NCI-H524 (cell line): ENCODE measurements at places on chromosomes 6 and 20.

- DNase-seq = no peak
Observed at GRCh38 chr6:88633782-88634181, 329.6 kb downstream of the RNGTT start.

DNA sequence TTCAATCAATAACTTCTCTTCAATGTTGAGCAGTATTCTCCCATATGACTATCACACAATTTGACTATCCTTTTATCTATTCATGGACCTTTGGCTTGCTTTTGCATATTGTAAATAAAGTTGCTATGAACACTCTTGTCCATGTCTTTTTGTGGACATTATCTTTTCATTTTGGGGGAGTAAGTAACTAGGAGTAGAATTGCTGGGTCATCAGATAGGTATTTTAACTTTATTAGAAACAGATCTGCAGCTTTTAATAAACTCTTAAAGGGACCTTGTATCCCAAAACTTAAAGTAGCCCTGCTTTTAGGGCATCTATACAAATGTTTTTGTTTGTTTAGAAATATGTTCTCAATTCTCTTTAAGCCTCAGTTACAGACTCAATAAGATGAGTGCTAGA, 614.2 kb upstream of the CITED2 start:
- no peak for DNase-seq

GRCh38 chr20:44590980-44591778, 8.8 kb downstream of the PKIG start:
- DNase-seq = no peak

DNA sequence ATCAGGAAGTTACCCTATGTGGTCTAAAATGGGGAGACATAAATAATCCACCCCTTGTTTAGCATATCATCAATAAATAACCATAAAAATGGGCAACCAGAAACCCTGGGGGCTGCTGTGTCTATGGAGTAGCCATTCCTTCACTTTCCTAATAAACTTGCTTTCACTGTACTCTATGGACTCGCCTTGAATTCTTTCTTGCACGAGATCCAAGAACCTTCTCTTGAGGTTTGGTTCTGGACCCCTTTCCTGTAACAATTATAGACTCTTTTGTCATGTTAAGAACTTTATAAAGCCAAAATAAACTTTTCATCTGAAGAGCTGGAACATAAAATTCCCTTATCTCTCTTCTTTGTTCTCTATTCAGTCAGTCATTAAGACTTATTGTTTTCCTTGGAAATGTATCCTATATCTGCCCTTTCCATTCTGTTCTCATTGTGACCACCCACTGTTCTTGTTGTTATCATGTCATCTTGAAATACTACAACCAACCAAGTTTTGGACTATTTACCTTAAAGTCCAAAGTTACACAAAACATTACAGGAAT, 29.3 kb upstream of the ZBTB24 start:
- no peak for DNase-seq

- DNase-seq = no peak
Observed at GRCh38 chr6:93365445-93365844, 53.9 kb downstream of the EPHA7 start.

GRCh38 chr20:47292581-47292980, 63.9 kb downstream of the ZMYND8 start:
- no peak for DNase-seq

- peak; percentile 91 for DNase-seq
Observed at GRCh38 chr6:35049900-35050756, 91.0 kb downstream of the TCP11 start.

GRCh38 chr6:150346346-150346745, 22.5 kb upstream of the IYD start:
- no peak for DNase-seq

- no peak for DNase-seq
Observed at GRCh38 chr6:10542213-10542612, 21.1 kb downstream of the GCNT2 start.

GRCh38 chr6:137216106-137216505, 3.1 kb downstream of the IFNGR1 start:
- DNase-seq = no peak

DNA sequence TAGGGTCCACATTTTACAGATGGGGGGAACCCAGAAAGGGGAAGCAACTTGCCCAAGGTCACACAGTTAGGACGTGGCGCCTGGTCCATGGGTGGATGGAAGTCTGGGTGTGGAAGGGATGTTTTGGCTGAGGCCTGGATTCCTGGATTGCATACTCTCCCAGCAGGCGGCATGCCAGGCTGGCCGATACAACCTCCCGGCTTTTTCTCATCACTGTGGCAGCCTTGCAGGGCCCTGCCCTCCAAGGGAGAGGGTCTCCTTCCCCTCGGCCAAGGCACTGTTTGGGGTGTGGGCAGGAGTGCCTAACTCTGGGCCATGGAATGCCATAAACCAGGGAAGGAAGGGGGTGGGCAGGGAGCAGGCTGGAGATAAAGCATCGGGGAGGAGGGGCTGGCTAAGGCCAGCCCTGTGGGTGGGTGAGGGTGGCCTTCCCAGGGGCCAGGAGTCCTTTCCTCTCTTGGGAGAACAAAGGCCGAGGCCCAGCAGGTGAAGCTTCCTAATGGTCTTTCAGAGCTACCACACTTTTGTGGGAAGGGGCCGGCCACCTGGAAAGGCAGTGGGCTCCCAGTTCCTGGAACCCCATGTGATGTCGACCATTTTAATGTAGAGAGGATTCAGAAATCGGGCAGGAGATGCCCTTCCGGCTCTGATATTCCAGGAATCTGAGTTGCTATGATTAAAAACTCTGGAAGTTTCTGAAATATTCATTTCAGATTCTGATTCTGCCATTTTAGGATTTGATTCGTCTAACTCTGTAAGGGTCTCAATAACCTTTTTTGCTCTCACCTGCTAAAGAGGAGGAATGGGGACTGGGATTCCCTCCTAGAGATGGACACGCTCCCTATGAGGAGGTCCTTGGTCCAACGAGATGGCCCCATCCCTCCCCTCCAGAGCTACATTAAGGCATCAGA, 4.2 kb downstream of the FOXS1 start:
- no peak for DNase-seq

DNA sequence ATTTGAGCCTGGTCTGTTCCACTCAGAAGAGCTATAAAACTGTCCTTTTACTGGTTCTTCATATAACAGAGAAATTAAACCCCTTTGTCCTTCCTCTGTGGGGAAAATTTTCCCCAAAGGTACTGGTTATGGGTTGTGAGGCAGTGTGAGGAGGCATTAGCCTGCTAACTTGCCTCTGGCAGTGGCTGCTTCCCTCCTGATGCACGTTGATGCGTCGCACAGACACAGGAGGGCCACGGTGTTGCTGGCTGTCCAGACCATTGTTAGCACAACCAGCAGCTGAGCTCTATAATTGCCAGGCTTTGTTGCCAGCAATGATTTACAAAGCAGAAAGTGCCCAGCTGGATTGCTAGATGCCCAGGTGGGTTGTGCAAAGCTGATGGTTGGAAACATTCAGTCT, 10.1 kb downstream of the AAR2 start:
- DNase-seq = no peak

- peak; percentile 59 for DNase-seq
Observed at GRCh38 chr20:45392733-45393132, 14.6 kb upstream of the TP53TG5 start.

- DNase-seq = no peak
Observed at GRCh38 chr6:136772685-136773472, 19.4 kb downstream of the MAP3K5 start.

DNA sequence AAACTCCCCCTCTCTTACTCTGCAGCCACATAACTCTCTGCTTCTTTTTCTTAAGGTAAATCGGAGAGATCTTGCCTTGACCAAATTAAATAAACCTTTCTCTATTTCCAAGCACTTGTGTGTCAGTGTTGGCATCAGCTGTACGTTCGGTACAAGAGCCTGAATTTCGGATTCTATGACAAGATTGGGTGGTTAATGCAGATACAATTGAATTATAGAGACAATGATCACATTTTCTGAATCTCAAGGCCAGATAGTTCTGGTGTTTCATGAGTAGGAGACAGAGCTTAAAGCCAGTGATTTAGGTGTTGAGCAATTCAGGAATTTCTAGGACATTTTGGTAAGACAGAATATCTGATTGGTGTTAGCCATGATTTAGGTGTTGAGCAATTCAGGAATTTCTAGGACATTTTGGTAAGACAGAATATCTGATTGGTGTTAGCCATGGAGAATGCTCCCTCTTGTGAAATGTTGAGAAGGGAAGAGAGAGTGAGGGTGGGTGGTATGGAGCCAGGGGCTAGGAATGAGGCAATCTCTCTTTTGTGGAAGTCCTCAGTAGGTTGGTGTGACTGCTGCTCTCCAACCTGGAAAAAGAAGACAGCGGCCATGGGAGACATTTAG, 5.1 kb downstream of the SPINT3 start:
- DNase-seq = no peak

DNA sequence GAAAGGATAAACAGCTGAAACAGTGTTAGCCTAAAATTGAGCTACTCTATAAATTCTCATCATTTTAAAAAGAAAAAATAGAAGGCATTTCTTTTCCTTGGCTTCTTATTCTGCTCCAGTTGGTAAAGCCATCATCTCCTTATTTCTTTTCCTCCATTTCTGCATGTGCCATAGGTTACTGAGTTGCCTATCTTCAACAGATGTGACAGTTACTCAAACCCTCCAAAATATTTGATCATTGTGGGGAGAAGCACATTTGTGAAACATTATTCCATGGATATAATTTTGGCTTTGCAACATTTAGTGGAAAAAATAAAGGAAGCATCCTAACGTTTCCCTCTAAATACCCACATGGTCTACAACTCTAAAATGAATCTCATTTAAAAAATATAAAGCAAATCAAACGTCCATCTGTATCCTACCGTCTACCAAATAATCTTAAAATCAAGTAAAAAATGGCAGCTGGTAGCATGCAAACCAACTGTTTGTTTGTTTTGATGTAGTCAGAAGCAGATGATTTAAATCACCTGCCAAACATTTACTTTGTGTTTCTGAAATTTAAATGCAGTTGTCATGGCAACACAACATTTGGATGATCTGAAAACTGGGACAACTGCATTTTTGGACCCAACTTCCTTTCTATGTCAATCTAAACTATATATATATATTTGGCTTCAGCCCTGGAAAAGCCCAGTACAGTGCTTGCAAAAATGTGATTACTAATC, 16.8 kb upstream of the SNX9 start:
- DNase-seq = no peak

DNA sequence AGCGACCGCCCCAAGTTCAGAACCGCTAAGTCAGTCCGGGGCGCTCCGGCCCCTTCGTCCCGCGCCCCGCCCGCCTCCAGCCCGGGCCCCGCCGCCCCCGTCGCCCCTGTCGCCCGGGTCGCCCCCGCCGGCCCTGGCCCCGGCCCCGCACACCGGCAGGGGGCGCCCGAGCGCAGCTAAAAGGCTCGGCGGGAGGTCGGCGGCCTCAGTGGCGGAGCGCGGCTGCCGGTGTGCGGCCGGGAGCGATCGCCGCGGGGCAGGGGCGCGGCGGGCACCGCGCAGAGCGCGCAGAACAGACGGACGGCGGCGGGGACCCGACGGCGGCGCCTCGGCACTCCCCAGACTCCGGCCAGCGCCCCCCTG, at the start of gene FNDC1:
FNDC1 (plus strand) TSS at position 208 of the 363 bp plus-strand sequence. CDS start 197 bp downstream, outside the sequence.
- peak; percentile 16 for DNase-seq

DNA sequence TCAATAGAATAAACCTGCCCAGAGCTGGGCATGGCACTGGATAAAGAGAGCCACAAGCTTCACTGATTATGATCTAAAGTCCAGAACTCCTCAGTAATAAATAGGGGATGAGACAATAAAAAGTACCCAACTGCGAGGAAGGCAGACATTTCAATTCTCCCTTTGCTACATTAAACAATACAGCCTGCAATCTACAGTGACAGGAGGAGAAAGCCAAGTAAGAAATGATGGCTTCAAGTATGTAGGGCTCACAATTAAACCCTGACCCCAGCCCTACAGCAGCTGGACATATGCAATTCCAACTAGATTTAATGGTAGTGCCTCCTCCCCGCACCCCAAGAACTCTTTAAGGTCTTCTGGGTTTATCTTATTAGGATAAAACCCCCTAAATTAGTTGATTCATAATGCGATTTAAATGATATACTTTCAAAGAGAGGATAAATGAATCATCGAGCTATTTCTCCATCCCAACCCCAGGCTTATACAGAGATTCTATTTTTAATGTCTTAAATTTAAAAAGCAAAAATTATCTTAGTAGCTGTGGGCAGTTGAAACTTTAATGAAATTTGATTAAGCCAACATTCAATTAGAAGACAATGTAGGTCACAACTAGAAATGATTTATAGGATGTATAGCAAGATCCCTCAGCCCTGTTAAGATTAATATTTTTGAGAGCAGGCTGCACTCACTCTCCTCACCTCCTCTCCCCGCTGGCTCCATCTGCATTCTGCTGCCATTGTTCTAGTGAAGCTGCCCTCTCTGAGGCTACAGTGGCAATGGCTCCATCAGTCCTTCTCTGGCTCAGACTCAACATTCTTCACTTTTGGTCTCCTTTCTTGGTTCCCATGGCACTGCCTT, 57.1 kb downstream of the OGFRL1 start:
- DNase-seq = no peak

GRCh38 chr6:54800050-54800600, 46.4 kb upstream of the FAM83B start:
- DNase-seq = no peak

- no peak for DNase-seq
Observed at GRCh38 chr6:44675449-44675848, 287.9 kb downstream of the CDC5L start.

DNA sequence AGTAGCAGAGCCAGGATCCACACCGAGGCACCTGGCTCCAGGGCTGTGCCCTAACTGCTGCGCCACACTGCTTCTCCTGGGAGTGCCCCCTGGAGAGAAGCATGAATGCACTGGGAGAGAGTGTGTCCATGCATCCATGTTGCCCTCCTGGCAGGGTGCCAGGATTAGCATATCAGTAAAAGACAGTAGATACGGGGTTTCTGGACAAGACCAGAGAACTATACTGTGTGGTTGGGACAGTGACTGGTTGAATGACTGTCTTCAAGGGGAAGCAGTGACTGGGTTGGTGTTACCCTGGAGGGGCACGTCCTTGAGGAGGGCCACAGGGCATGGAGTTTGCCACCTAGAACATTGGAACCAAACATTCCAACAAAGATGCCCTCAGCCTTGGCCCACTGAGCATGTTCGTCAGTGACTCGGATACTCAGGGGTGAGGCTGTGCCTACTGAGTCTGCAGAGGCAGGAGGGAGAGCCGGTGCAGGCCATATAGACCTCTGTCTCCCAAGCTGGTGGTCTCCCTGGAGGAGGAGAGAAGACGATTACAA, 288.8 kb downstream of the CDC5L start:
- no peak for DNase-seq

GRCh38 chr20:41342474-41343464, 2.1 kb downstream of the LPIN3 start:
- no peak for DNase-seq

DNA sequence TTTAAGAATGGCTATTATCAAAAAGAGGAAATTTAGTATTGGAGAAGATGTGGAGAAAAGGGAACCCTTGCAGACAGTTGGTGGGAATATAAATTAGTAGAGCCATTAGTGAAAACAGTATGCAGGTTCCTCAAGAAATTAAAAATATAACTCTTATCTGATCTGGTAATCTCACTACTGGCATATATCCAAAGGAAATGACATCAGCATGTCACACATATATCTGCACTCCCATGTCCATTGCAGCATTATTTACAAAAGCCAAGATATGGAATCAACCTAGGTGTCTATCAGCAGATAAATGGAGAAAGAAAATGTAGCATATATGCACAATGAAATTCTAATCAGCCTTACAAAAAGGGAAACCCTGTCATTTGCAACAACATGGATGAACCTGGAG, 2.6 kb downstream of the SIRPG start:
- DNase-seq = no peak
